SJSA1 (cell line): ENCODE measurements at places on chromosomes 4 and X. TPM values are rescaled to one million over a fixed set of nuclear protein-coding genes. Genes with fewer than 3 reads are reported as not detected.
A peak's percentile ranks its signal among the peaks of the same experiment; 100 is the strongest.

- H3K27me3 ChIP-seq, result no peaks in the 10 kb centered on the region
- no peak for DNase-seq
- no peak overlapping the region for H3K27ac ChIP-seq
- no peaks in the 10 kb centered on the region for H3K4me1 ChIP-seq
Measured at GRCh38 chrX:43176686-43177085, 398.7 kb upstream of the PPP1R2C start.

Gene IL9R
- total RNA-seq, result not detected in 2 replicates

DNA sequence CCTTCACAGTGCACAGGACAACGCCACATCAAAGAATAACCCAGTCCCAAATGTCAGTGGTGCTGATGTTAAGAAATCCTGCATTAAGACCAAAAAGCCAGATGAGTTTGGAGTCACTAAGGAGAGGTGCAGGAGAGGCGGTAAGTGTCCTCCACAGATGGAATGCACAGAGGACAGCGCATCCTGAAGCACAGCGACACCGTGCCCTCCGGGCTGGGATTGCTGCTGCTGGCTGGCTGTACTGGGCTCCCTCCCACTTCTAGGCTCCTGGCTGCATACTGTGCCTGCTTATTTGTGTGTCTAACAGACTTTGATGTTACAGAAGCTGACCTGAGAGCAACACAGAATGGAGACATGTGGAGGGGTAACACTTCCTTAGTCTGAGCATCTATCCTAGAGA, 325.6 kb upstream of the BOD1L1 start:
- no peak overlapping the region for H3K27ac ChIP-seq
- no peak for DNase-seq
- H3K4me1 ChIP-seq, result no peaks in the 10 kb centered on the region

Gene ATP1B4
- total RNA-seq, result not detected in 2 replicates

DNA sequence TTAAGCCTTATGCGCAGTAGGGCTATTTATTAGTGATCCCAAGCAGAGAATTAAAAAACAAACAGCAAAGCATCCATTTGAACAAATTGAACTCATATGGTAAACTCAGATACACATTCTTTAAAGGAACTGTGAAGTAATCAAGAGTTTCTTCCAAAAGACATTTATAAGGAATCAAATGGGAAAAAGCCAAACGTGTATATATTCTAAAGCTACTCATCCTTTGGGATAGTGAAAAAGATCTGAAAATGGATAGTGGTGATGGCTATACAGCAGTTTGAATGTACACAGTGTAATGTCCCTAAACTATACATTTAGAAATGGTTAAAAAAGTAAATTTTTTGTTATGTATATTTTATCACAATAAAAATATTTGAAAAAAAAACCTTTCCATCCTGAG, 16.6 kb upstream of the HPGDS start:
- DNase-seq, result no peak
- H3K27ac ChIP-seq, result no peak overlapping the region
- no peaks in the 10 kb centered on the region for H3K27me3 ChIP-seq
- H3K36me3 ChIP-seq, result no peaks in the 10 kb centered on the region

DNA sequence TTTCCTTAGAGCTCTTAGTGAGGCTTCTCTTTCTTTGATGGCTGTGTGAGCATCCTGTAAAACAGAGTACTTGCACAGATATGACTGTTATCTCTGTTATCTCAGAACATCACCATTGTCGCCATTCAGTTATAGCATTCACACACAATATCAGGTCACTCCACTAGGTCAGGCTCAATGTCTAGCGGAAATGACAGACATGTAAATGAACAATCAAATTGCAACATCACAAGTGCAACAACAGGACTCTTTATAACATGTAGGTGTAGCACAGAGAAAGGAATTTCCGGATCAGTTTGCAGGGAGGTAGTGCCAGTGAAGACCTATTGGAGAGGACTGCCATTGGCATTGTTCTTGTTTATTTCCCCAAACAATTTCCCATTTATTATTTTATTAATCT, 43.2 kb upstream of the IGSF1 start:
- no peak overlapping the region for H3K4me3 ChIP-seq
- no peak for DNase-seq
- no peaks in the 10 kb centered on the region for H3K27me3 ChIP-seq
- H3K4me1 ChIP-seq, result no peaks in the 10 kb centered on the region

- no peaks in the 10 kb centered on the region for H3K36me3 ChIP-seq
- no peak overlapping the region for H3K4me3 ChIP-seq
- H3K27ac ChIP-seq, result no peak overlapping the region
- DNase-seq, result no peak
- no peaks in the 10 kb centered on the region for H3K4me1 ChIP-seq
- H3K27me3 ChIP-seq, result no peaks in the 10 kb centered on the region
Measured at GRCh38 chr4:175953960-175954521, 111.6 kb upstream of the WDR17 start.

Gene XAGE1B
- not detected in 2 replicates for total RNA-seq

Gene NPNT
- not detected in 2 replicates for total RNA-seq

GRCh38 chr4:34723605-34724004, 1520.7 kb downstream of the ARAP2 start:
- no peaks in the 10 kb centered on the region for H3K4me1 ChIP-seq
- no peaks in the 10 kb centered on the region for H3K36me3 ChIP-seq
- DNase-seq, result no peak
- H3K27ac ChIP-seq, result no peak overlapping the region
- no peak overlapping the region for H3K4me3 ChIP-seq

Gene TMEM271
- not detected in 2 replicates for total RNA-seq

Gene S100P
- not detected in 2 replicates for total RNA-seq

DNA sequence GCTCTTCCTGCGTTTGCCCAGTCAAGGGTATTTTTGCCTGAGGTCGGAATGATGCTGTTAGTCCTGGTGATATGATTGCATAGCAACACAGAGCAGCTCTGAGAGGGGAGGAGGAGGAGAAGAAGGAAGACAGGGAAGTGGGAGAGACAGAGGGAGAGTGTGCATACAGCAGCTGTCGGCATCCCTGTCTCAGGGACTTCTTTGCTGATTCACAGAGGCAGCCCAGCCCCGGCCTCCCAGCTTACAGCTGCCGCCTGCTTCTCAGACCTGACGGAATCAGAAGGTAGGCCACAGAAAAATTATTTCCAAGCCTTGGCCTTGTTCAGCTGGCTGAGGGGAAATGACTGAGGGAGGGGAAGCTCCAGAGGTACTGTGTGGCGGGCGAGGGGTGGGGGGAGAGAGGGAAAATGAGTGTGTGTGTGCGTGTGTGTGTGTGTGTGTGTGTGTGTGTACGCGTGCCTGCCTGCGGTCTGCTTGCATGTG, 319 bp downstream of the DRP2 start:
- H3K4me1 ChIP-seq, result no peaks in the 10 kb centered on the region; the same call in 1 of the 2 replicates
- H3K27ac ChIP-seq, result no peak overlapping the region
- no peak for DNase-seq
- no peak overlapping the region for H3K4me3 ChIP-seq
- H3K36me3 ChIP-seq, result no peaks in the 10 kb centered on the region

GRCh38 chr4:24889991-24890390, 22.9 kb downstream of the CCDC149 start:
- H3K36me3 ChIP-seq, result no peaks in the 10 kb centered on the region
- no peak overlapping the region for H3K27ac ChIP-seq
- H3K4me1 ChIP-seq, result no peaks in the 10 kb centered on the region
- no peak overlapping the region for H3K4me3 ChIP-seq

DNA sequence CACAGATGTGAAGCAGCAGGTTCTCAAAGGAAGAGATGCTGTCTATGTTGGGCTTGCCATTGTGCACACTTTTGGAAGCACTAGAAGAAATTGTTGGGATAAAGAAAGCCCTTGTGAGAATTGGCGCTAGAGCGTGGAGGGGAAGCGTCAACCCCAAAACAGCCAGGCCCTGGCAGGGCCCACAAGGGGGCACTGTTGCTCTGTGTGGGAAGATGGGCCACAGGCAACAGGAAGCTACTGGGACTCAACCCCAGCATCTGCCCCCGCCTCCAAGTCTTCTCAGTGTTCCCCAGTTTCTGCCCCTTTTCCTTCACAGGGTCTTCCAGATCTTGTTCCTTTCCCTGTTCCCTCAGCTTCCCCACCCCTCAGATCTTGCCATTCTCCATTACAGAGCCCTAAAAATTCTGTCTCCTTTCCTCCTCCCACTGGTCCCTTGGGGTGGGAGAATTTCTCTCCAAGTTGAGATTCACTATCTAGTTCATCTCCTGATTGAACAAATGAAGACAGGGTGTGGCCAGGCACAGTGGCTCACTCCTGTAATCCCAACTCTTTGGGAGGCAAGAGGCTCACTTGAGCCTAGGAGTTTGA, 85.5 kb downstream of the STARD8 start:
- H3K36me3 ChIP-seq, result no peaks in the 10 kb centered on the region
- H3K27me3 ChIP-seq, result no peaks in the 10 kb centered on the region
- DNase-seq, result peak; percentile 8
- no peak overlapping the region for H3K27ac ChIP-seq

GRCh38 chrX:136920001-136920400, 39.5 kb upstream of the RBMX start:
- H3K27me3 ChIP-seq, result no peaks in the 10 kb centered on the region
- no peak for DNase-seq
- H3K27ac ChIP-seq, result no peak overlapping the region
- H3K36me3 ChIP-seq, result no peaks in the 10 kb centered on the region
- H3K4me1 ChIP-seq, result no peaks in the 10 kb centered on the region
- H3K4me3 ChIP-seq, result no peak overlapping the region

DNA sequence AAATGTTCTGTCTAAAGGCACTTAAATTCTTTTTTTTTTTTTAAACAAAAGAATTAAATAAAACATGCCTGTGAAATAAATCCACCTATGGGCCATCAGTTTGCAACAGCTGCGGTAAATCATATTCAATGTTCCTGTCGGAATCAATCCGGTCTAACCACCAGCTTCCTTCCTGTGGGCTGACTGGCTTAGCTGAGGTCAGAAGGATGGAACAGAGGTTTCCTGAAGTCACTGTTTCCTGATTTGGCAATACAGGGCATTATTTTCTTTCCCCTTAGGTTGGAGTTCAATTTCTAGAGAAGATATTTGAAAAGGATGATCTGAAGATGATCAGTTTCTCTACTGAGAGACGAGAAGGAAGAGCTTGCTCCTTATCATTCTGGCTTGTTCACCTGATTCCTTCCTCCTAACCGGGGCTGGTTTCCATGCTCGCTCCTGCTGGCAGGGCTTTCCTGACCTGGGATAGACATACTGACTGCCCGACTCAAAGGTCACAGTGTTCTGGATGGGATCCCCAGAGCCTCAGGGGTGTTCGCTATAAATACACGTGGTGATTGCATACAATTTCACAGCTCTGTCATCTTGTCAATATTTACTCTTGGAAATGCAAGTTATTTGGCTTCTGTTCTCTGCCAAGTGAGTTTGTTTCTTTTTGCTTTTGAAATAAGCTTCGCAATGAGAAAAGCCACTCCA, 21.7 kb downstream of the PDLIM3 start:
- H3K4me3 ChIP-seq, result no peak overlapping the region
- DNase-seq, result no peak
- H3K36me3 ChIP-seq, result peaks cover 23% of the 10 kb centered on the region
- H3K27ac ChIP-seq, result no peak overlapping the region
- H3K4me1 ChIP-seq, result no peaks in the 10 kb centered on the region

Gene ANOS1
- 3.5 and 9.3 TPM in 2 replicates for total RNA-seq

DNA sequence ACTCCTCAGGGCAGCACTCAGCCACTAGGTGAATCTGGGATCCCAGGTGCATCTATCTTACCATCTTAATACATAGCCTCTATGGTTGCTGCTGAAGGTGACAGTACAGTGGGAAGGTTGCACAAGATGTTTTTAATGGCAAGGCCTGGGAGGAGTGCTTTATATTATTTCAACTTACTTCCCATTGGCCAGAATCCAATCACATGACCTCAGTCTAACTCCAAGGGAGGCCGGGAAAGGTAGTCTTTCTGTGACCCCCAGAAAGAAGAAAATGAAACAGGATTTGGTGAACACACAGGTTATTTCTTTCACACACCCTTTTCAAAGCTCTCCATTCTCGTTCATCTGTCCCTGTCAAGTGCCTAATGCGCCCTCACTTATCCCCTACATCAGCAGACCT, 189.1 kb upstream of the ATP6AP2 start:
- H3K27me3 ChIP-seq, result no peaks in the 10 kb centered on the region
- no peak for DNase-seq
- H3K27ac ChIP-seq, result no peak overlapping the region
- H3K36me3 ChIP-seq, result no peaks in the 10 kb centered on the region

DNA sequence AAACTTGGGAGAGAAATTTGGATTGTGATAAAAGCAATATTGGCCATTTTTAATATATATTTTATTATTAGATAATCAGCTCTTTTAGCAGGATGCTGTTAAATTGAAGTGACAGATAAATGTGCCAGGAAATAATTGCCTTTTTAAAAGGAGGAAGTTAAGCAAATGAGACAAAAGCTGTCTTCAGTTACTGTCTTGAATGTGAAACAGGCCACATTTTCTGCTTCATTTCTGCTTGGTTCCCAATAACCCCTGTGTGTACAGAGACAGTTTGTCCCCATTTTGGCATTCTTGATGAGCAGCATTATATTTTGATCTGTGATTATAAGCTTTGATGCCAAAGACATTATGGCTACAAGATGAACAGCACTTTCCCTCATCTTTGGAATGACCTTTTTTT, 953 bp downstream of the EPGN start:
- DNase-seq, result no peak
- no peaks in the 10 kb centered on the region for H3K36me3 ChIP-seq
- H3K27me3 ChIP-seq, result 0 out of 2 replicates have a peak, but pooled peaks cover 1% of the 10 kb centered on the region

DNA sequence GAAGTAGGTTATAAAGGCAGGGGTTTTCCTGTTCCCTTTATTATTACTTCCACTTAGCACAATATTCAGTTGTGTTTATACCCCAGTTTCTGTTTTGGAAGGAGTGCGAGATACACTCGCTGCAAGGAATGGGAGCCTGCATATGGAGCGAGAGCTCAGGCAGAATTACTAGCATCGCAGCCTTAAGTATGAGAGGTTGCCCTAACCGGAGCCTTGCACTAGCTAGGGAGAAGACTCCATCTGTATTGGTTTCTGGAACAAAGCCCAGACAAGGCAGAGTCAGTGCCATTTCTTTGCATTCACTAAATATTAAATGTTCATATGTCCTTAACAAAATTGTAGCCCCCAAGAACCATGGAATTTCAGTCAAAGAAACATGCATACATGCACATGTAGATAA, 6.2 kb upstream of the DCTD start:
- H3K4me3 ChIP-seq, result no peak overlapping the region
- H3K4me1 ChIP-seq, result peaks cover 24% of the 10 kb centered on the region
- no peak overlapping the region for H3K27ac ChIP-seq
- no peak for DNase-seq
- no peaks in the 10 kb centered on the region for H3K36me3 ChIP-seq

Gene ABRAXAS1
- 6.4 and 7.8 TPM in 2 replicates for total RNA-seq

DNA sequence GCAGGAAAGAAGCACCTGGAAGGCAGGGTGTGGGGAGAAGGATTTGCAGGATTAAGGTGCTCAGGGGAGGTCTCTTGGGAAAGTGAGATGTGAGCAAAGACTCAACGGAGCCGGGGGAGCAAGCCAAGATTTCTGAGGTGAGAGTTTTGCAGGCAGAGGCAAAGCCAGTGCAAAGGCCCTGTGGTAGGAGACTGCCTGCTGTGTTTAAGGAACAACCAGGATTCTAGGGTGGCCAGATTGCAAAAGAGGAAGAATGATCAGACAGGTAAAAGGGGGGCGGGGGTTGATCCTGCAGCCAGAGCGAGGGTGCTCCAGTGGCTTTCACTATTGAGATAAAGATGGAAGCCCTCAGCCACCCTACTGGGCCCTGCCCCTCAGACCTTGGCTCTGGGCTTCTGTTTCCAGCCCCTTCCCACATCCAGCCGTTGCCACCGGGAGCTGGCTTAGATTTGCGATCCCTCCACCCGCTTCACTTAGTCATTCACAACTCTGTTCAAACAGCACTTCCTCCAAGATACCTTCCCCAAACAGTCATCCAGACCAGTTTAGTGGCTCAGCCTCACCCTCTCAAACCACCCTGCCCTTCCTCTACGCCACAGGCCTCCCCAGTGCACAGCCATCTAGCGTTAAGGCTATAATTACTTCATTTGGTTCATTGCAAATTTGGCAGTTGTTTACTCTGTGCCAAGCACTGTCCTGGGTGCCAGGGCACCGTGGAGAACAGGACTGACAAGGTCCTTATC, 23.3 kb upstream of the BCOR start:
- no peak overlapping the region for H3K27ac ChIP-seq
- H3K4me1 ChIP-seq, result no peaks in the 10 kb centered on the region
- H3K4me3 ChIP-seq, result no peak overlapping the region
